ENCODE measurements at places on chromosomes 11 and 22.

DNA sequence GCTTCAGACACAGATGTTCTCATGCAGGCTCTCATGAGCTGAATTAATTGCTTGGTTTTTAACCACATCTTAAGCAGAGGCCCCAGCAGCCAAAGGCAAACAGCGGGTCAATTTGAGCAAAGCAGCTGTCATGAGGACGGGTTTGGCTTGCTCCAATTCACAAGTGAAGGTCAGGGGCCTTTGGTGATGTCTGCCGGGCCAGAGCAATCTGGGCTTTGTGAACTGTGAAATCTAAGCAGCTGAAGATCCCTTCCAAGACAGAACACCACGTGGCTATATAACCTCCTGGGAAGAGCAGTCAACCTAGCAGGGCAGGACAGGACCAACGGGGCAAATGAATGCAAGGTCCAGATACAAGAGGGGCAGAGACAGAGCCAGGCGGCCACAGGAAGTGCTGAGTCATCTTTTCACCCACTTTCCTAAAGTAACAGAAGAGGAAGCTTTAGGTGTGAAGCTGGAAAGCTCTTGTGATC is 187.3 kb upstream of the B3GAT1 start:
- no peak for DNase-seq

GRCh38 chr11:64787526-64788320 is 9.4 kb upstream of the SF1 start:
- DNase-seq = peak; percentile 71

DNA sequence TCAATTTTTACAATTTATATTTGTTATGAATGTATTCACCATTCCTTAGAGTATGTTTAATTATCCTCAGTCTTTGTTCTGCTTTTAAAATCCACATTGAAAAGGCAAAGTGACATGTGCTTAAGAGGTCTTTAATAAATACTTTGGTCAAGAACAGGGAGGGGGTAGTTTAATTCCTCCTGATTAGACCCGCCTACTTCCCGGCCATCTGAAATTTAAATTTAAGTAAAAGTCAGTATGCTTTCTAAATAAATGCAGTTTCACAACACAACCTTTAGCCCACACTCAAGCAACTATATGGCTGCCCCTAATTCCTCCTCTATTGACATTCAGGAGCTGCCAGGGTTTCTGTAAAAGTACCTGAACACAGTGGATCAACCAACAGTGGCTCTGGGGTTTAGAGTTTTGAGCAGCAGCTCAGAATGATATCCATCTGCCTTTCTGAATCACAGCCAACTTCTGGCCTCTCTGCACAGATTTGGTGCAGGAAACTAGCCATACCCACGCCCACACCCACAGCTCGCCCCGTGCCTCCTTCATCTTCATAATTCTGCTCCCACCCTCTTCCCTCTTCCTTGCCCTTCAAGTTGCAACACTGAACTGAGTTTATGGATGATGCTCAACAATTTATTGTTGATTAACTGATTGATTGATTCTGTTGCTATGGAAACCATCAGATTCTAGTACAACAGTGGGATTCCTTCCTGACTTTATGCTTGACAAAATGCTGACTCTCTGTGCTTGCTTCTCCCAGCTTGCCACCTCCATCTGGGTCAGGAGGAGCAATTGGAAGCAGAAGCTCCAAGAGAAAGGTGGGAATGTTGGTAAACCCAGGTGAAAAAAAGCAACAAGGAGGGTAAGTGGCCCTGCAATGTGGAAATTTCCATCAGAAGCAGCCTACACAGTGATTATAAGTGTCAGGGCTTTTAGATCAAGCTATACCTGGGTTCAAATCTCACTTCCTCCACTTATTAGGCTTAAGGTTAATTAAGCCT is 70.8 kb downstream of the PANX1 start:
- no peak for DNase-seq

DNA sequence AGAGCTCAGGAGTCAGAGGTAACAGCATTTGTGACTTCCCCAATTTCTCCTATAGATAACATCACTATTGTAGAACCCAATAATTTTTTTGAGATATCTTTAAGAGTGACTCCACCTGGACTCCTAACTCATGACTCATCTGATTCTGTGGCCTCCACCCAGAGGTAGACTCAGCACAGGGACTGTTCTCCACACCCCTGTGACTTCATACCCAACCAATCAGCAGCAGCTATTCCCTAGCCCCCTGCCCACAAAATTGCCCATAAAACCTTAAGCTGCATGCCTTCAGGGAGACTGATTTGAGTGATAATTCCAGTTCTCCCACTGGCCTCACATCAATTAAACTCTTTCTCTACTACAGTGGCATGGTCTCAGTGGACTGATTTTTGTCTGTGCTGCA is 475.4 kb upstream of the FAT3 start:
- DNase-seq = no peak

DNA sequence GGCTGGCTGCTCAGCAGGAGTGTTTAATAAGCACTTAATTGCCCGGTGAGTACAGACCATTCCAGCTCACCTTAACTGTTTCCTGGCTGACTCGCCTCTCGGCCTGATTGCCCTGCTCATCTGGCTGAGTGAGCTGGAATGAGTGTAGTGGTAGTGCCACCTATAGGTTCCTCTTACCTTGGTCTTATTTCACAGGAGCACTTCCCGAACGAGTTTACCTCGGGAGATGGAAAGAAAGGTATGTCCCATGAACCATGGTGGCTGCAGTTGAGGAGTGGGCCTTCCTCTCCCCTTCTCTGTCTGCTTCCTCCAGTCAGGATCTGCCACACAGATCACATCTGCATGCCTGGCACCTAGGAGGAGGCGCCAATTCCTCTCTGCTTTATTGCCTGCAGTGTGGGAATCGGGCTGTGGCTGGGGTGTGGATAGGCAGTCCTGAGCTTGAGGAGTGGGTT is 26.7 kb downstream of the UPB1 start:
- DNase-seq = peak; percentile 67
